ENCODE measurements at places on chromosomes 16 and 17.

GRCh38 chr17:62650587-62650986 lies 23.1 kb downstream of the MRC2 start:
- DNase-seq: no peak

DNA sequence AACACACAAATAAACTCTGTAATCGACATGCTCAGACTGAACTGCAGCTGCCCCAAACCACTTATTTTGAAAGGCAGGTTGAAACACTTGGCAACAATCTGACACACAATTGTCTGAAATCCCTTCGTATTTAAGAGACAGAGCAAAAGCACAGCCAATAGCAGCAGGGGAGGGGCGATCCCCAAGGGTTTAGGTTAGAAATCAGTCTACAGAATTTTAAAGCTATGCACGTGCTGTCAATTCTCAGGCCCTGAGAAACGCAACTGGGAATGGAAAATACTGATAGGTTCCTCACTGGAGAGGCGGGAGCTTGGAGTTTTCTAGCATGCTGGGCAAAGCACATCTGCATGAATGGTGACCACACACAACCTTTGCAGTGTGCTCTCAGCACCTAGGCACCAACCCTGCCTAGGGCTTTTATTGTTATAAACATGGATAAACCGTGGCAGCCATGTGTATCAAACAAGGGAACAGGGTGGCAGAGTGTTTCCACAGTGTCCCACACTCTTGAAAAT lies 168.0 kb downstream of the AATF start:
- DNase-seq: no peak

- DNase-seq: no peak
Observed at GRCh38 chr16:81275795-81276194, 37.3 kb downstream of the BCO1 start.

DNA sequence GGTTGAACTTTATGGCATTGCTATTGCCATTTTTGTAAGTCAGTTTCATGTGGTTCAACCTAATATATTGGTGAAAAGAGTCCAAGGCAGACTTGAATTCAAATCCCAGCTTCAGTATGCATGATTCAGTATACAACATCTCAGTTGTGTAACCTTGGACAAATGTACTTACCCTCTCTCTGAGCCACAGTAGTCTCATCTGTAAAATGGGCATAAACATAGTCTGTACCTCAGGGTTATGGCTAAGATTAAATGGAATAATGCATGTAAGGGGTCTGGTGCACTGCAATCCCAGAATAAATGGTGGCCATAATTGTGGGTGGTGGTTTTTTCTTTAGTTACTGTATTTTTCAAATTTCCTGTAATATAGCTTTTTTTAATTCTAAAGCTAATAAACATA lies 4.7 kb upstream of the ADAP2 start:
- DNase-seq: no peak

- no peak for DNase-seq
Observed at GRCh38 chr17:4156750-4157381, 13.9 kb downstream of the CYB5D2 start.

DNA sequence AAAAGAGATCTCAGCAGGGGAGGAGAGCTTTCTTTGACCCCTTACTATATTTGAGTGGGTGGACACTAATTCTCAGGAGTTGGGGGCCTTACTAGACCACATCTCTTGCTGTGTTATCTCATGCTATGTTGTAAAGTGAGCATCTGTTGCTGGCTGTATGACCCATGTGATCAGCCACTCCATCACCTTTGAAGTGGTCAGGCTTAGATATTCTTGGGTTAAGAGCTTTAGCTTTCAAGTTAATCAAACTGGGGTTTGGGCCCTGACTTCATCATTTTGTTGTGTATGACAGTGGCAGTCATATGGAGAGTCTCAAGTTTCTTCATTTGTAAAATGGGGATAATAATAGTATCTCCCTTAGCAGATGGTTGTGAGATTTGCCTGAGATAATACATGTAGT lies 201.1 kb downstream of the FTO start:
- no peak for DNase-seq

DNA sequence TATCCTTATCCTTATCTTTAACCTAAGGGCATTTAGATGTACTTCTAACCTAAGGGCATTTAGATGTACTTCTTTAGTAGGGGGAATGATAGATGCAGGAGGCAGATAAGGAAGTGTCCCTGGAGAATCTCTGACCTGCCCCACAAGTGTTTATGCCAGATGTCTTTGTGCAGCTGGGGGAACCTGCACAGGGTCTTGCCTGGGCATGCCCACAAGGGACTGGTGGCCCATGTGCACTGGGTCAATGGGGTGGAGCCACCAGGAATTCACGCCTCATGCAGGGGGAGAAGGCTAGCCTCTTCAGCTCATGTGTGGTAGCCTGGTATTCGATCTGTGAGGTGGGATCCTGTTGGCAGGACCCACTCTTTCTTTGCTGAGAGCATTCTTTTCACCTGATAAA lies 38.0 kb downstream of the CA10 start:
- DNase-seq: no peak

DNA sequence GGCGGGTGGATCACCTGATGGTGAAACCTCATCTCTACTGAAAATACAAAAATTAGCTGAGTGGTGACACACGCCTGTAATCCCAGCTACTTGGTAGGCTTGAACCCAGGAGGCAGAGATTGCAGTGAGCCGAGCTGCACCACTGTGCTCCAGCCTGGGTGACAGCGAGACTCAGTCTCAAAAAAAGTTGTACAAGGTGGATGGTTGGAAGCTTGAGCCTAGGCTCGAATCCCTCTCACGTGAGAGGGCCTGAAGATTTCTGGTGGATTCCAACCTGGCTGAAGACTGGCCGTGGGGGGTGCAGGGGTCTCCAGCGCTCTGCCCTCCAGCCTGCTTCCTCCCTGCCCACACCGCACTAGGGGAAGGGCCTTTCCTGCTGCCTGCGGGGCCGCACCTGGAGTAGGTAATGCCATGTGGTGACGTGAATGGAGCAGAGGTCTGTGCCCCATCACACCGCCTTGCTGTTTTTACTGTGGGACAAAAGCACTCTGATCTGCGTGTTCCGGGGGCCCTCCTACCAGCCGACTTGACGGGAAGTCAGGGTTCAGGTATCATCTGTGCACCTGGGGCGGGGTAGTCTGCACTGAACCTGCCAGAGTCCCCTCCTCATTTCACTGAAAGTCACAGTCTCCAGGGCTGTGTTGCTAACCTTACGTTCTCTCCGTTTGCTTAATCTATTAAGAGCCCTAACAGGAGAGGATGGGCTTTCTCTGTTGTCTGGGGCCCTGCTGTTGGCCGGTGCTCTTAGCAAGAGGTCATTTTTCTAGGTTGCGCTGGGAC lies 4.2 kb downstream of the RPL13 start:
- no peak for DNase-seq

DNA sequence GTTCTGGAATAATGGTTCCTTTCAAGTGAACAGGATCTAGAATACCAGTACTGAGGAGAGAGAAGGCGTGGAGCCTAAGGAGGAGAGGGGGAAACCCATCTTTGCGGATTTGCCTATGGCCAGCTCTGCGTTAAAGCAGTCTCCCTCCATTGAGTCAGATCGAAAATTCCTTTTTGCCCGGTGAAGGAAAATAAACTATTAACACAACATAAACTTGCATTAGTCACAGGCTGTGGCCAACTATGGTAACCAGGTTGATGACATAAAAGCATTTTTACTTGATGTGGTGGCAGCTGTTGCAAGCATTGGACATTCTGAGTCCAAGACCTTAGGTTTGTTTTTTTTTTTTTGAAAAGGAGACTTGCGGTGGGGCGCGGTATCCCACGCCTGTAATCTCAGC lies 8.9 kb downstream of the LDAF1 start:
- DNase-seq: no peak

- DNase-seq: no peak
Observed at GRCh38 chr17:72338847-72339790, 218.3 kb downstream of the SOX9 start.

DNA sequence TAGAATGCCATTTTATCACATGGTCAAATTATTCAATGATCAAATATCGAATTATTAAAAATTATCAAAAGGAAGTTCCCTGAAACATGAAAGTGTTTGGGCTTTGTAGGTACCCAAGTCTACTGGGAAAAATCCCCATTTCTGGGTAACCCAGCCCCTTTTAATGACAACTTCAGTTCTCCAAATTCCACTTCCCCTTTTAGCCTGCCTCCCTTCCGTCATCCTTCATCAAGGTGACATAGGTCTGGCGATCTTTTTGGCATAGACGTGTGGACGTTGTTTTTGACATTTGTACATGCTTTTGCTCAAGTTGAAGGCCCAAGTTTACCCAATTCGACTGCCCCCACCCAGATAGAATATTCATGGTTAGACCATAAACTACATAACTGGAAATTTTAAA lies 660.9 kb downstream of the MAF start:
- no peak for DNase-seq

GRCh38 chr16:81601008-81601428 lies 156.4 kb downstream of the CMIP start:
- DNase-seq: no peak

- DNase-seq: no peak
Observed at GRCh38 chr17:81867991-81868673, 3.0 kb downstream of the ARHGDIA start.

DNA sequence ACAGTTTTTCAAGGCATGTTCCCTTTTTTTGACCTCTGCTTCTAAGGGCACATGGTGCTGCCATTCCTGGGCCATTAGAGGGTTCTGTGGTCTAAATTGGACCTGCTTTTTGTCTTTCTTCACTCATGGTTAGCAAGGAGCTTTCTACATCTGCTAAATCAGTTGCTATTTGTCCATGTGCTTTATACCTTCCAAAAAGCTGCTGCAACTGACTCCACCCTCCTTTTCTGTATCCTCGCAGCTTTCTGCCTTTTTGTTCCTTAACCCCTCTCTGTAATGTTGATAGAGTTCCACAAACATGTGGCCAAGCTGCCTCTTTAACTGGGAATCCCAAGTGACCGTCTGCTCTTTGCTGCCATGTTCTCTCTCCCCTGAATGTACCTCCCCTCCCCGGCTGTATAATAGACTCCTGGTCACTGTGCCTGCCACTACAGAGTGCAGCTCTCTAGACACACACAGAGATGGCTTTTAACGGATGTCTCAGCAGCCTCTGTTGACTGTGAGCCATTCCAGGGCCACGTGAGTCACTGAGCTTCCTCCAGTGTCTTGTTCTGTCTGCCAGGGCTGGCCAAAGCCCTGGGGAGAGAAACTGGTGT lies 57.4 kb upstream of the TEKT3 start:
- DNase-seq: peak; percentile 30

- peak; percentile 1 for DNase-seq
Observed at GRCh38 chr17:79617304-79617703, 6.5 kb upstream of the RBFOX3 start.

DNA sequence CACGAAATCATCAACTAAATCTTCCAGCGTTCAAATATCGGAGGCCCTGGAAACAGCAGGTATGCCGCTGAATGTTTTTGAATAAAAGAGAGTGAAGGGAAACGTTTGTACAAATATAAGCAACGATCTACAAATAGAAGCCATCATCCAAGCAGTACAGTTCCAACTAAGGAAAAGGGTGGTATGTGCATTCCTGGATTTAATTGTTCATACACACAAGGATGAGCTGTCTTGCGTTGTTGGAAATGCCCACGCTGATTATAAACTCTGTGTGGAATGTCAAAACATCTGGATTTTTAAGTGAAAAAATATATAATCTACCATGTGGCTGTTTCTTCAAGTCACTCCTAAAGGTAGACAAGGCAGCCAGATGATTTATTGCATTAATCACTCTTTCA lies 191.8 kb upstream of the HSBP1 start:
- DNase-seq: no peak

DNA sequence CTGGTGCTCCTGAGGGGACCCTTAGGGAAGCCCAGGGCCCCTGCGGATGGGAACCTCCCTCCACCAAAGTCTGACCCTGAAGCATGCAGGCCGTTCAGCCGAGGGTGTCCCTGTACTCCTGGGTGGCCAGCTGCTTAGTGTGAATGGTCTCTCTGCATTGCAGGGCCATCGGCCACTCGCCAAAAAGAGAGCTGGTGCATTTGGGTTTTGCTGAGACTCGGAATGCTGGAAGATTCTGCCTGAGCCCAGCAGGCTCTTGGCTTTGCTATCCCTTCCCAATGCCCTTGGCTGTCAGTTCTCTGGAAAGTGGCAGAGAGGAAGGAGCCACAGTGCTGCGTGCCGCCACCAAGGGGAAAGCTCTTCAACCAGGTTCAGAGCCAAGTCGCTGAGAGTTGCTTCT lies 2.8 kb downstream of the MEOX1 start:
- no peak for DNase-seq

DNA sequence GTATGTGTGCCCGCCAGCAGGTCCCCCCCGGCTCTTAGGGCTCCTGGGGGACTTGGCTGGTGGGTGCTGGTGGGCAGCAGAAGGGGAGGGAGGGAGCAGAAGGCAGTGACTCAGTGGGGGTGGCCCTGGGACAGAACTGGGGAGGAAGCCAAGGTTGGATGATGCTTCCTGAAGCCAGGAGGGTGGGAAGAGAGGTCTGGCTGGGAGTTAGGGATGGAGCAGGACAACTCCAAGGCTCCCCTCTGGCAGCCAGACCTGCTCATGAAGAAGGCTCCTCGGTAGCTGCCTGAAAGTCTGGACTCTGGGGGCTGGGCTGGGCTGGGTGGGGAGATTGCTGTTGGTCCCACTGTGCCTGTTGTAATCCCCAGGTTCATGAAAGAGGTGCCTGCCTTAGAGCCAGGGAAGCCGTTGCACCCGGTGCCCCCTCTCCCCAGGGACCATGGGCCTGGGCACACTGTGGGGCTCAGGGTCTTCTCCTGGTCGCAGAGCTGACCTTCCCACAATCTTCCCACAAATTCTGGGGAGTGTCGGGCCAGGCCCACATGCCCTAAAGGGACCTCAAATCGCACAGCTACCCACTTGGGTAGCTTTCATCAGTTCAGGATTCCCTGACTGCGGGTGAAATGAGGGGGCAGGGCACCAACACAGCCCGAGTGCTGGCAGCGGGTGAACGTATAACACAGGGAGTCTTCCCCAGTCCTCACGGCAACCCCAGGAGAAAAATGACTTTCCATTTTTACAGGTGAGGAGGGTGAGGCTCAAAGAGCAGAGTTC lies 1.1 kb upstream of the PLEKHG4 start:
- DNase-seq: no peak

GRCh38 chr17:40021451-40021971 lies 6.3 kb downstream of the CSF3 start:
- DNase-seq: no peak

GRCh38 chr17:1109606-1110540 lies 69.9 kb downstream of the ABR start:
- DNase-seq: no peak

DNA sequence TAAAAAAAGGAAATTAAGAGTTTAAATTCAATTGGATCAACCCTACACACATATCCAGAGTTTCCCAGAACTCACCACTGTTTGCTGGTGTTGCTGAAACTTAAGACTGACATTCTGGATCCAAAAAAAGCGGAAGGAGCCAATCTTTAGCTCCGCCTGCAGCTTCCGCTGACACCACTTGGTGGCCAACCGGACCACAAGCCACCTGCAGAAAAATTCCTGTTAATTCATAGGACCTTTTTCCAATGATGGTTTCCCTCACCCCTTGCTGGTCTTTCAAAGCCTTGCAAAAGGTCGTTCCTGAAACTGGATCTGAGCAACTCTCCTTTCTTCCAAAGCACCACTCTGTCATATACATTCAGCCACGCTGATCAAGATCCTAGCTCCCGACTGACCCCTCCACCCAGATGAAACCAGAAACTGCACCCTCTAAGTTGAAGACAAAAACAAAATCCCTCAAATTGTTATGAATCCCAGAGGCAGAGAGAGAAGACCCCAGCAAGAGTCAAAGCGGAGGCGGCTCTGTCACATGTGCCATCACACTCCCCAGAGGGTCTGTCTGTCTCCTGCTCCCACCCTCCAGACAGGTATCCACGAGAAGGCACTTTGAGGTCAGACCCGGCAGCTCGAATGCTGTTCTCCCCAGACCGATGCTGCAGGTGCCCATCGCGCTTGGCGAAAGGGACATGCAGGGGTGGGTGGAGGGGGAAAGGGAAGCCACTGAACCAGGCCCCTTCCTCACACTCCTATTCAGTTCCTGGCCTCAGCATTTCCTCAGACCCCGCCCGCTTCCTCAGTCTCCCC lies 773 bp downstream of the BLTP2 start:
- DNase-seq: peak; percentile 5
